ENCODE measurements at places on chromosomes 2 and 18.

- DNase-seq = no peak
Measured at GRCh38 chr18:23591011-23591410, 4.7 kb upstream of the NPC1 start.

GRCh38 chr2:132975193-132976105 is 305.4 kb upstream of the LYPD1 start:
- no peak for DNase-seq

- no peak for DNase-seq
Measured at GRCh38 chr2:64114912-64115277, 29.3 kb downstream of the PELI1 start.

DNA sequence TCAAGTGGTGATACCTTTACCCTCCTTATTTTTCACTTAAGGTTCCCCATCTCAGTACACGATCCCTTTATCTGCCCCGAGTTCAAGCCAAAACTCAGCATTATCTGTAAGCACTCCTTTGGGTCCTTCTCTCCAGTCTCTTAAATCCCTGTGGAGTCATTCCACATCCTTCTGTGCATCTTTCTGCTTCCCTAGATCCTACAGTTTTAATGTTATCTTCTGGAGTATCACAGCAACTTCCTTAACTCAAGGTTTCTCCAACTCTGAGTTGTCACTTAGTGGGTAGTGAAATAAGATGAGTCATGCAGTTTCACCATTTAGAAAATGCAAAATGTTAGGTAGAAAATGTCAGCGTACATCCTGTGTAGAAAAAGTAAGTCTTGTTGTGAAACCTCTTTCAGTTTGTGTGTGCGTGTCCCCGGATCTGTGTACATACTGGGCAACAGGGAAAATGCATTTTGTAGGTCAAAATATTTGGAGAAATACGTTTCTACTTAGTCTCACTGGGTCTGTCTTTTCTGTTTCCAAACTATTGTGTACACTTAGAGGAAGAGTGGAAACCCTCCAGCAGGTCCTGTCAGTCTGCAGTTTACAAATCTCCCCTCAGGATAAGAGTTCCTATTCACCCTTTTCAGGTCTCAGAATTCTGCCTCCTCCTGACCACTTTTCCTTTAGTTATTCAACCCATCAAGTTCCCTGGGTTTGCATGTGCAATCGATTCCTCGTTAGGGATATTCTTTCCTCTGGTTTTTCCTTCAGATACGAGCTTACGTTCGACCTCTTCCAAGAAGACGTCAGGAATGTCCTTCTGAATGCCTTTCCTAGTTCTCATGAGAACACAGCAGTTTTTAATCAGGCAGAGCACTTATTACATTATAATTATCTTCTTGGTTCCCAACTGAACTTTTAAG is 154.8 kb downstream of the TGIF1 start:
- DNase-seq = no peak

DNA sequence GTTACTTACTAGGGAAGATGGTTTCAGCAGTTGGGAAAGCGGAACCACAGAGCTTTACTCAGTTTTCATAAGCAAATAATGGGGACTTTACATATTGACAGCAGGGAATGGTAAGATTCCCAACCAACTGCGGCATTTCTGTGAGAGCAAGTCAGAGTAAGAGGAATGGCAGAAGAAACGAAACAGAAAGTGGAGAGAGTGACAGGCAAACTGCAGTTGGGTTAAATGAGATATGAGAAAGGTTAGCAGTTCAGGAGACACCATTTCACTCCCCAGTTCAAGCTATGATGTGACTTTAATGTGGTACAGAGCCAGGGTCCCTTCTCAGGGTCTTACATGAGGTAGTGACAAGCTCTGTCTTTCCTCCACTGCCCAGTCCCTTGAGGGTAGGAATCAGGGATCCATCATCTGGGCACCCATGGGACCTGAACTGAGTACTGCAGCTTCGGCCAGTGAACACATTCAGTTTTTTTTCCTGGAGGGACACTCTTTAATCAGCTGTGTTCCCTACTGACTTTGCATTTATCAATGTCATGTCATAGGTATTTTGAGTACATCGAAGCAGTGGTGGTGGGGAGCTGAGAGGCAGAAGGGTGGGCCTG is 33.0 kb upstream of the GREB1 start:
- no peak for DNase-seq

Data from NCI-H774 (cell line).